ENCODE measurements at places on chromosomes 2 and 18.
A peak's percentile ranks its signal among the peaks of the same experiment; 100 is the strongest.

GRCh38 chr2:69829256-69830044 lies at the start of gene GMCL1:
TSS of gene GMCL1 (plus strand) at chr2:69829660. CDS start at chr2:69829893, 233 bp downstream.
- peak; percentile 86 for DNase-seq

DNA sequence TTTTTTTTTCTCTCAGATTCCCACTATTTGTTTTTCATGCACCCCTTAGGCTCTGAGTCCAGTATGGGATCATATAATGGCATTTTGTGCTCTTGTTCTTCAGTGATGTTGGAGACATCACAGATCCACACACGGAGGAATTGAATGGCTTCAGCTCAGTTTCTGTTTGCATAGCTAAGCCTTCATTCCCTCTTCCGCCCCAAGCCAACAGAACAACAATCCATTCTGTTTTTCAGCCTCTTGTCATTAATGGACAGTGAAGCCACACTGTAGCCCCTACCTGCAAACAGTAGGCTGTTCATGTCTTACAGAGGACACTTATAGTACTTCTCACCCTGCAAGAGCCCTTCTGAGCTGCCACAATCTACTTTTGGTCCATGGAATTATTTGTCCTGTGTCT lies 64.0 kb upstream of the ZSWIM2 start:
- DNase-seq: no peak

GRCh38 chr2:180524499-180524898 lies 455.9 kb upstream of the UBE2E3 start:
- no peak for DNase-seq

- DNase-seq: no peak
Observed at GRCh38 chr2:49296107-49296867, 142.0 kb upstream of the FSHR start.

DNA sequence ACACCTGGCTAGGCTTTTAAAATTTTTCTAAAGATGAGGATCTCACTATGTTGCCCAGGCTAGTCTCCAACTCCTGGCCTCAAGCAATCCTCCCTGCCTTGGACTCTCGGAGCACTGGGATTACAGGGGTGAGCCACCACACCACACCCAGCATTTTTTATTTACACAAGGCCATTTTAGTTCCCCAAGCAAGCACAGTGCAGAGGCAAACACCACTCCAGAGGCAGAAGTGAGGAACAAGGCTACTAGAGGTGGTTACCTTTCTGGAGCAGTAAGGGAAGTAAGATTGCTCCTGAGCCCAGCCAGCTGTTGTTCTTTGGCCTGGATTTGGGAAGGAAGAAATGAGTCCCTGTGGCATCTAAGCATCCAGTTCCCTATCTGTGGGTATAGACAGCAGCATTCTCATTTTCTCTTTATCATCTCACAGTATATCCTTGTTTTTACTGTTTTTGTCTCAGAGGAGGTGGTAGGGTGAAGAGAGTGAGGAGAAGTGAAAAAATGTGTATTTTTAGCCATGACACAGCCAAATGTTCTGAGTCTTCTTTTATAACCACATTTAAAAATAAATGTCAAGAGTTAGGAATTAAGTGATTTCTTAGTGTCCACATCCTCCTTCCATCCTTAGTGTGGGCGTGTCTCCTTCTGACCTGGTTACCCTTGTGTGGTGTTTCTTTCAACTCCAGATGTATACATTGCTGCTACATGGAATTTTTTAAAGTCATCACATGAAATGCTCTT lies 10.5 kb upstream of the TTC39C start:
- DNase-seq: no peak

DNA sequence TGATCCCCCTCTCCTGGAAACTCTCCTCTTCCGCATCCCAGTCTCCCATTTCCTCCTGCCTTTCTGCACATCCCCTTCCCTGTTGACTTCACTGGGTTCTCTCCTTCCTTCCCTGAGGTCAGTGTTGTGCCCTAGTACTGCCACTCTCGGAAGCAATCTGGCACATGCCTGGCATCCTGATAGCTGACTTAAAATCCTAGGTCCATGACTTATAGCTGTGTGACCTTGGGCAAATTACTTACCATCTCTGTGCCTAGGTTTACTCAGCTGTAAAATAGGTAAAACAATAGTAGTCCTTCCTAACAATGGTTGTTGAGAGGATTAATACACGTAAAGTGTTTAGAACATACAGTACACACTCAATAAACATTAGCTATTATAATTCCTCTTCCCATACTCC lies 9.3 kb downstream of the EVA1A start:
- DNase-seq: no peak

GRCh38 chr2:235511187-235511661 lies 17.4 kb downstream of the AGAP1 start:
- no peak for DNase-seq

- no peak for DNase-seq
Observed at GRCh38 chr2:160125828-160126227, 63.4 kb upstream of the PLA2R1 start.

DNA sequence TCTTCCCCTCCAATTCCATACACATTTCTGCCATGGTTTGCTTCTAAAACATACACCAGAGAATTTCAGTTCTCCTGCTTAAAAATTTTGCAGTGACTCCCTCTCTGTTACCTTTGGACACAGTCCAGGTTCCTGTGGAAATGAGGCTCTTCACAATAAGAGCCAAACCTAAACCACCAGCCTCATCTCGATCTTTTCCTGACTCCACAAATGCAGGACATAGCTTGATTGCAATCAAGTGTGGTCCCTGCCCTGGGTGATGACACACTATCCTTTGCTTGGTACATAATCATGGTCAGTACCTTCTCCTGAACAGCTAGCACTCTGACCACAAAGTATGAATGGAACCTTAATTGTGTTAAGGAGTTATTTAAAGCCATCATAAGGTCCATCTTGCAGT lies 134.9 kb upstream of the CHAC2 start:
- DNase-seq: no peak

GRCh38 chr18:25099895-25100294 lies 252.1 kb downstream of the ZNF521 start:
- no peak for DNase-seq

GRCh38 chr2:85753525-85754312 lies at the start of gene ATOH8:
TSS of gene ATOH8 (plus strand) at chr2:85753991. CDS start at chr2:85754190, 199 bp downstream.
- no peak for DNase-seq

GRCh38 chr18:28522236-28522635 lies 345.3 kb upstream of the CDH2 start:
- no peak for DNase-seq

GRCh38 chr2:210250622-210251021 lies 25.4 kb upstream of the ACADL start:
- DNase-seq: no peak

DNA sequence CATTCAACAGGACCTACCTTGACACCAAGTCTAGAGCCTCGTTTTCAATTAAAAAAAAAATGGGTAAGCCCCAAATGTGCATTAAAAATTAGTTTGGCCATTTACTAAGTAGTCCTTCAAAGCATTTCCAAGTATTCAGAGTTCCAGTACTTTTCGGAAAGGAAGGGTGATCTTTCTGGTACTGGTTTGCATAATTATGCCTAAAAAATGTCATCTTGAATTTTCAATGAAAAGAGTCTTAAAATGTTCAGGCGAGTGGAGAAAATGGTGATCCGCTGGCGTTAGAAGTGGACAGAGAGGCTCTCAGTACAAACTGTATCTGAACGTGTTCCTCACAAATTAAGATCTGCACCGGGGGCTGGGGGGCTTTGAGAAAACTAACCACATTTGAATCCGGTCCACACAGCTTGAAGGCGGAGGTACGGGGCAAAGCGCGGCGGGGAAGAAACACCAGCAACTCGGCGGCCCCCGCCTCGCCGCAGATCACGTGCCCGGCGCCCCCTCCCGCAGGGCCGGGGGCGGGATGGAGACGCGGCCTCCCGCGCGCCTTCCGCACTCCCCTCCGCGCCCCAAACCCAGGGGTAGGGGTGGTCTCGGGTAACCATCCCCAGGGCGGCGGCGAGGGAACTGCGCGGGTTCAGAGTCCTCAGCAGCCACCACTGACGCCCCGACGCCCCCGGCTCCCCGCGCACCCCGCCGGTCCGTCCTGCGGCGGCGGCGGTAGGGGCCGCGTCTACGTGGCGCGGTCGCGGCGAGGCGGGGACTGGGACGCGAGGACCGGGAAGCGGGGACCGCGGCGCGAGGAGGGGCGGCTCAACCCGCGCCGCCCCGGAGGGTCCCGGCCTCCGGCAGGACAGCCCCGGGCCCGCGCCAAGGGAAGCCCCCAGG lies 564 bp downstream of the LPIN2 start:
- DNase-seq: no peak

DNA sequence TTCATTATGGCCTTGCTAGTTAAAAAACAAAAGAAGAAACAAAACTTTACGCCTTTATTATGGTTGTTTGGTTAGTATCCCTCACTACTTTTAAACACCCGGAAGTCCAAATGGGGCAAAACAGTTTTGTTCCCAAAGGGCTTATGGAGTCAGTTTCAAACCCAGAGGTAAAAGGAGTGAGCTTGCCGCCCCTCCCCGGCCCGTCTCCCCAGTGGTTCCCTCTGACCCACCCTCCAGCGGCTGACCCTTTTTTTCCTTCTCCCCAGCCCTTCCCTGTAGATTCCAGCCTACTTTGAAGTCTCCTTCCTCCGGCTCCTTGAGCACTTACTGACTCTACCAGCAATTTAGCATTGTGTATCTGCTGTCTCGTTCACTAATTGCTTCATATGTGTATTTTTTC lies 209.2 kb downstream of the ICOS start:
- no peak for DNase-seq

DNA sequence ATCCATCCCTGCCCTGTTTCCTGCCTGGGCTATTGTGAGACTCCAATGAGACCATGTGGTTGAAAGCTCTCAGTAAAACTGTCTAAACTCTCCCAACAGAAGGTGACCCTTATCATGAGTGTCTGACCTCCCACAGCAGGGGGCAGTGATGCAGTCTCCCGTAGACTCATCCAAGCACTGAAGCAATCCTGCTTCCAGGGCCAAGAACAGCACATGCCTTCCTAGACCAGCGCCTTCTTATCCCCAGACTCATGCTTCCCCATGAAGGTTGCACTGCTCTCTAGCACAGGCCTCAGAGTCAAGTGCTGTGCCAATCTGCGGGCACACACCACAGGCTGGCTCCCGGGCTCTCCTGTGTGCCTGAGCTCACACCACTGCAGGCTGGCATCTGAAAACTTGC lies 112.3 kb downstream of the TNS1 start:
- no peak for DNase-seq

GRCh38 chr2:26249625-26250024 lies 4.9 kb downstream of the HADHB start:
- DNase-seq: no peak

DNA sequence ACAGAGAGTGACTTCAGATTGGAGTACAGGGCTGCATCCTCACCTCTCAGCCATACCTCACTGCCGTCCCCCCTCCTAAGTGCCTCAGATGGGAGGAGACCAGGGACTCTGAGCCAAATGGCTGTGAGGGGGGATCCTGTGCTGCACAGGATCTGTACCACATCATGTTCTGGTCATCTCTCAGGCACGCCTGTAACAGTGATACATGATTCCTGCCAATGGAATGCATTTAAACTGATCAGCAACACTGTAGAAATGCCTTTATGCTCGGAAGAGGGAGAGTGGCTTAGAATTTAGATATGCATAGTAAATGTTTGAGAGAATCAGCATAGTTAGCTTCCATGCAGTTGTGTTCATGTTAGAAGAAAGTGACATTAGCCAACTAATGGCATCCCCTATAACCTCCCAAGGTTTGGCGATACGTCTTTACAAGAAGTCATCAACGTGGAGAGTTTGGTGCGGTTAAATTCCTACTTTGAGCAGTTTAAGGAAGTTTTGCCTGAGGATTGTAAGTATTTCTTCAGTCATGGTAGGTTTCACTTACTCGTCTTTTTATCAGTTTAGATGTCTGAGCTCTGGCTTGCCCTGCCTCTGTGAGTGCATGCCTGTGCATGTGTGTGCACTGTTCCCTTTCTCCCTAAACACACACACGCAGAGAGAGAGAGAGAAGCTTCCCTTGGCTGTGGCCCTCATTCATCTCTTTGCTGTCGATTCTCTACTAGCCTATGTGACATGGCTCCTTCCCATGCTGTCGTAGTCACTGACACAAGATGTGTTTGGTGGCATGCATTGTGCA lies 40.0 kb downstream of the COA5 start:
- no peak for DNase-seq

GRCh38 chr2:136305517-136306192 lies 187.7 kb upstream of the CXCR4 start:
- DNase-seq: peak; percentile 20

DNA sequence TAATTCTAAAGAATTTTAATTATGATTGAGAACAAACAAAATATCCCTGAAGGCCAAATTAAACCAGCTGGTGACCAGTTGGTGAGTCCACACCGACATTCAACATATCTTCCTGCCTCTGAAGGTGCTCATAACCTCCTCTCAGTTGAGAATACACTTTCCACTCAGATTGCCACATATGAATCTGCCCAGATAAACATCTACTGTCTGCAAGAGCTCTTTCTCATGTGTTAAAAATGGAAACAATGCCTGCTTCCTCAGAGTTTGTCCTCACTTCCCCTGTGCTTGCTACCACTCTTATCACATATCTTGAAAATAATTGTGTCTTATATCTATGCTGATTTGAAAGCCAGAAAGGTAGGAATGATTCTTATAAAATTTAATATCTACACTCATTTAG lies 177.7 kb upstream of the GULP1 start:
- no peak for DNase-seq

- no peak for DNase-seq
Observed at GRCh38 chr2:97707362-97708047, 5.9 kb upstream of the ZAP70 start.

- DNase-seq: no peak
Observed at GRCh38 chr18:70848329-70848728, 559.5 kb downstream of the SOCS6 start.

- no peak for DNase-seq
Observed at GRCh38 chr2:97997784-97998392, 2.1 kb upstream of the TMEM131 start.

DNA sequence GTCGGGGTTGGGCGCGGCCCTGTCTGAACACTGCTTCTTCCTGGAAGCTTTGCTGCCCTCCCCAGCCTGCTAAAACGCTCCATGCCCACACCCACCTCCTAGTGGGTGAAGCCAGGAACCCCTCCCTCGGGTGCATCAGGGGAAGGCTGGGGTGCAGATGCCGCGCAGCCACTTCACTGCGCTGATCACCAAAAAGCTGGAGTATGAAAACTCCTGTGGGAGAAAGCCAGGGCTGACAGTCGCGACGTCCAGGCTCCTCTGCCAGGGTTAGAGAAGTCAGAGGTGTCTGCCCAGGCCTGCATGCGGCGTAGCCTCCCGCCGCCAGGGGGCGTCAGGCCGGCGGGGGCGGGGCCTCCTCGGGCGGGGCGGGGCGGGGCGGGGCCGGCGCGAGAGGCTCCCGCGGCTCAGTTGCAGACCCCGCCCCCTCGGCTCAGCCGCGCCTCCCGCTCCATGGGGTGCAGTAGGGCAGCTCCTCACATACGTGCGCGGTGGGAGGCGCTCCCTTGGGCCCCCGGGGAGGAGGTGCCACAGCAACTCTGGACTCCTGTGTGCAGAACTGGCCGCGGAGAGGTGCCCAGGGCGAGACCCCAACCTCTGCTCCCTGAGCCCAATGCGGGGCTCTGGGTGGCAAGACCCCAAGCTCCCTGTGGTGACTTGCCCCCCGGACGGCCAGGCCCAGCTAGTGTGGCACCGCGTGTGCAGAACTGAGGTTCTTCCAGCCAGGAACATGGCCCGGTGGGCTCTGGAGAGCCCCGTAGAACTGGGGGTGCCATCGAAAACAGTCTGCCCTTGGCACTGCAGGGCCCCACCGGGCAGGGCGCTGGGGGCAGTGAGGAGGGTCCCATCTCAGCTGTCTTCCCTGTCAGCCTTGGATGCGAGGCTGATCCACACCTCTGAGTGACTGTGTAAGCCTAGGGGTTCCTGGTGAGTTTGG lies 1.8 kb upstream of the RNPEPL1 start:
- DNase-seq: no peak
